ENCODE measurements at places on chromosomes 12 and 14. TPM values are rescaled to one million over a fixed set of nuclear protein-coding genes. Genes with fewer than 3 reads are reported as not detected.

SMIM41 gene
- total RNA-seq = 0.15 TPM

HSPB8 gene
- 10.6 TPM for total RNA-seq

PTCSC3 gene
- total RNA-seq = not detected

AMN gene
- total RNA-seq = 0.23 TPM

DHRS2 gene
- total RNA-seq = 0.08 TPM
